ENCODE measurements at places on chromosomes 3 and 15.
A peak's percentile ranks its signal among the peaks of the same experiment; 100 is the strongest.

- no peak for DNase-seq
Observed at GRCh38 chr3:125035217-125035616, 20.6 kb downstream of the HEG1 start.

GRCh38 chr3:98199020-98199419, 32.5 kb downstream of the OR5H15 start:
- no peak for DNase-seq

- no peak for DNase-seq
Observed at GRCh38 chr15:90188914-90189748, 12.0 kb upstream of the SEMA4B start.

DNA sequence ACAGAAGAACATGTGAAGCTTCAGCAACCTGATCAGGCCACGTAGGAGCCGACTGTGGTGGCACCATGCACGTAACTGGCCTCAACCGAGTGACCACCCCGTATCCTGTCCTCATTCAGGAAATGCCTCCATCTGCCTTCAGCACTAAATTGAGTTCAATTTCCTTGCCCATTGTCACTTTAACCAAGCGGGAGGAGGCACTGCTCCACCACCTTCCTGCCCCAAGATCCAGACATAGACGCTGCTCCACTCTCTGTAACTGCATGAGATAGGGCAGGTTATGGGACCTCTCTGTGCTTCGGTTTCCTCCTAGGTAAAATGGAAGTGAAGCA, 80.1 kb upstream of the POMGNT2 start:
- no peak for DNase-seq

DNA sequence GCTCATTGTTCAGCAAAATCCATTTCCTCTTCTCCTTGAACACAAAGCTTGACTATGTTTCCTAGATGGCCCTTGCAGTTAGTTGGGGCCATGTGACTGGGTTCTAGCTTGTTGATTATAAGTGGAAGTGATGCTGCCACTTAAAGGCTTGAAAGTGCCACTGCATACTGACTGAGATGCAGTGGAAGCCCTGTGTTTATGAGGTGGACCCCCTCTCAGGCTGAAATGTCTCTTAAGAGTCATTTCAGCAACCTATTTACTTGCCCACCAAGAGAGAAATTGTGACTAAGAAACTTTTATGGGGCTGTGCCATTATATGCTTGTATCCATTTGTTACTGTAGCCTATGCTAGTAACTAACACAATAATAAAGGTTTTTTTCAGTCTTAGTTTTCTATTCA, 8.4 kb upstream of the ANP32A start:
- peak; percentile 60 for DNase-seq

DNA sequence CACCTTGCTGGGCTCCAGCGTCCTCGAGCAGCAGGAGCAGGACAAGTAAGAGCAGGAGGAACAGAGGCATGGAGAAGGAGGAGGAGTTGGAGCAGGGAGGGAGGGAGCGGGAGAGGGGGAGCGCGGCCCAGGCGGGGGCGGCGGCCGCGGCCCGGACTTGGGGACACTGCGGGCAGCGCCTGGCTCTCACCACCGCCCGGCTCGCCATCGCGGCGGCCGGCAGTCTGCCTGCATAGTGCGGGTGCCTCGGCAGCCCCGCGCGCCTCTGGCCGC, 440 bp downstream of the DCBLD2 start:
- DNase-seq, result peak; percentile 50

GRCh38 chr15:85755471-85755870, 39.3 kb downstream of the KLHL25 start:
- no peak for DNase-seq

DNA sequence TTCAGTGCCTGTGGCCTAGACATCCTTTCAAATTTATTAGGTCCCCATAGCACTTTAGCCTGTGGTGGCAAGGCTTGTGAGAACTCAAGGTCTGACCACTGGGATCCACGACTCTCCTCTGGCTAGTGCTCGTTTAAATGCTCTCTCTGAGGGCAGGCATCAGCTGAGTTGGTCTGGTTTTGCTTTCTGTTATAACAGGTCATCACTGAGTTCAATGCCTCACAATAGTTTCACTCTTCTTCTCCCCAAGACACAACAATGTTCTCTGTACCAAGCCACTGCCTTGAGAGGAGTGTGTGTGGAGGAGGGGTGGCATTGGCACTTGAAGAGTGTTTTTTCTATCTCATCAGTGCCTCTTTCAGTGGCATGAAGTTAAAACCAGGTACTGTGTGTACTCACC, 7.6 kb downstream of the OR5K4 start:
- DNase-seq, result no peak

DNA sequence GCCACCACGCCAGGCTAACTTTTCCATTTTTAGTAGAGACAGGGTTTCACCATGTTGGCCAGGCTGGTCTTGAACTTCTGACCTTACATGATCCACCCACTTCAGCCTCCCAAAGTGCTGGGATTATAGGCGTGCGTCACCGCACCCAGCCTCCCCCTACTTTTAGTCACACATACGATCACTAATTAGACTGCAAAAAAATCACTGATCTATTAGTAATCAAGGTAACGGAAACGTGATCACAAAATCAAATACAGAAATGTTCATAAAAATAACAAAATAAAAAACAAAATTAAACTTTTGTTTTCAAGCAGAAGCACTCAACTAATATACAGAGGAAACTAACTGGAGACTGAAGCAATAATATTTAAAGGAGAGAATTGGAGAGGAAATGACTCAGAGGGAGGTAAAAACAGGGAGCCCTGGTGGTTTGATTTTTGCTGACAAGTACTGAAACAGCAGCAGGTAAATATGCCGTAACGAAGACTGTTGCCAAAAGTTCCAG, 4.6 kb downstream of the WDR53 start:
- DNase-seq, result no peak

GRCh38 chr3:11643201-11643603, 513 bp downstream of the VGLL4 start:
- DNase-seq, result no peak

GRCh38 chr3:4071481-4072184, 231.5 kb upstream of the SETMAR start:
- no peak for DNase-seq

DNA sequence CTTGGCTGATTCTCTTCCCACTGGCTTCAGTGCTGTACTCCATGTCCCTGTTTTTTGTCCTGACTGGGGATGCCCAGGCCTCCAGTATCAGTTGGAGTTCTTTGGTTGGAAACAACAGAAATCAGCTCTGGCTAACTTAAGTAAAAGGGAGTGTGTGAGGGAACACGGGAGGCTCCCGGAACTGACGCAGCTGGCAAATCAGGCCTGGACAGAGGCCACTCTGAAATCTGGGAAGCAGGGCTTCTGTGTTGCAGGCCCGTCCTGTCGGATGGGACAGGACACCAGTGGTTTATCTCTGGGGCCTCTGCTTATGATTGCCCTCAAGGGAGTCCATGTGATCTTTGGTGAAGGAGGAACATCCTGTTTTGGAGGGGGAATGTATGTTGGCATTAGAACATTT, 124.3 kb downstream of the CHCHD6 start:
- no peak for DNase-seq

DNA sequence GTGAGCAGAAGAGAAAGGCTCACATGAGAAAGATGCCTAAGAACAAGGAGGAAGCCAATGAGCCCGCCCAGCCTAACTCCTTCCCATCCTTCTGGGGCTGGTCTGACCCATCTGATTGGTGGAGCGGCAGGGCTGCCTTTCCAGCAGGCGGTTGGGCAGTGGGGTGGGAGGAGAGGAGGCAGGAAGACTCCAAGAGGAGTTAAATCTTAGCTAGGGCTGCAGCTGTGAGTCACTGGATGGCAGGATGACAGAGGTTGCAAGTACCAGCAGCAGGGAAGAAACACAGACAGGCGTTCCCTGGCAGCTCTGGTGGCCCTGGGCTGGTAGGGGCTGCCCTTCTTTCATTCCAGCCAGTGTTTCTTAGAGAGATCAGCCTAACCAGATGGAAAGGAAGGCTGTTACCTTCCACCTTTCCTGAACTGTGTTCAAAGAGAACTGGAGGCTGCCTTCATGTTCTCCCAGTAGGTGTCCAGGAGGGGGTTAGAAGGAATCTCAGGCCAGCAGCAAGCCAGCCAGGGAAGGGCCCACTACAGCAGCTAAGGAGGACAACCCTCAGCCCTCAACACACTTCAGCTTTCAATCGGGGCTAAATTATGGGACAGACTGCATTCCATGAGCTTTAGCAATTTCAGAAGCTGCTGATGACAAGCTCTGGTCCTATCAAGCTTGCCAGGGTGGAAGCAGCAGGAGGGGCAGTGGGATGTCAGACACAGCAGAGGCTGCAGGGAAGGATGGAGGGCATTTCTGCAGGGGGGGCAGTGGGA, 50.3 kb downstream of the CHSY1 start:
- DNase-seq, result peak; percentile 73

DNA sequence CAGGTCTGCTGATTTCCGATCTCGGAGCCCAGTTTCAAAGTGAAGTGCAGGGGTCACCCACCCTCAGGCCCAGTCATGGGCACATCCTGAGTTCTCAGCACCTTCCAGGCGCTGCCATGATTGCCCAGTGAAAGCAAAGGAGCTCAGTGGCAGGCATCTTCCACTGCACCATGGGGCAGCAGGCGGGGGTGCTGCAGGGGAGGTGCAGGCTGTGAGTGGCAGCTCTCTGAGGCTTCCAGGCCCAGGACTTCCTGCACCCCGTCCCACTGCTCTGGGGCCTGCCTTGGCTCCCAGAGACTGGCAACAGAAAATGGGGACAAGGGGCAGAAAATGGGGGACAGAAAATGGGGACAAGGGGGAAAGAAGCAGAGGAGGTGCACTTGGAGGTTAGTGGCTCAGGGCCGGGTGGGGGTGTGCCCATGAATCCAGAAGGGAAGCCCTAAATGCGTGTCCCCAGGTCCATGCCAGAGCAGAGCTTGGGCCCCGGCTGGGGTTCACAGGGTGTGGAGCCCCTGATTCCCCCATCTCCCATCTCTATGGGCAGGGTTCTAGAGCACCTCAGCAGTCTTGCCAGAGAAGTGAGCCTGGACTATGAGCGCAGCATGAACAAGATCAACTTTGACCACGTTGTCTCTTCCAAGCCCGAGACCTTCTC, 28.0 kb downstream of the DNAH1 start:
- no peak for DNase-seq

- peak; percentile 70 for DNase-seq
Observed at GRCh38 chr3:171380711-171381425, 79.3 kb downstream of the TNIK start.

GRCh38 chr3:108127301-108127988, 36.6 kb upstream of the CD47 start:
- DNase-seq, result no peak

DNA sequence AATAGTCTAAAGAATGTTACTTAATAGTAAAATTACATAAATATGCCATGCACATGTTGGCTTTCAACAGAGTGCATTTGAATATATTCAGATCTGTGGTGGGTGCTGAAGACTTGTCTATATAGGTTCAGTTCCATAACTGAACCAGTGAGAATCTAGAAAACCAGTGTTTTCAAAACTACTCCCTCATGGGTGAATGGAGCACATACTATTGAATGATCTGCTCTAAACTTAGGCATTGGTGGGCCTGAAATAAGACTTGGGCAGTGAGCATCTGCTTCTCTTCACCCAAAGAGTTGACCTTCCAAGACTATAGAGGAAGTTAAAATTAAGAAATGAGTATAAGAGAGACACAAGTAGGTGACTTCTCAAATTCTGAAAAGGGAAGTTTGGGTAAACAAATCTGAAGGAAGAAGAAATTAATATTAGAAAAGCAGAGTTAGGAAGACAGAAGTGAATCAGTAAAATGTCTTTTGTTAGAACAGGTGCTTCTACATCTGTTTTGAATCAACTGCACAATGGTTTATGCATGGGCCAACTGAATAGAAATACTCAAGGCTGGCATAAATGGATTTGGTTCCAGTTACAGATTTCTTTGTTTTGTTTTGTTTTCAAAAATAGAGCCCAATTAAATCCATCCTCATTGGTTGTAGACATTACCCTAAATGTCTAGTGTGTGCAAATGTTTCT, 19.3 kb downstream of the ALCAM start:
- DNase-seq, result no peak

DNA sequence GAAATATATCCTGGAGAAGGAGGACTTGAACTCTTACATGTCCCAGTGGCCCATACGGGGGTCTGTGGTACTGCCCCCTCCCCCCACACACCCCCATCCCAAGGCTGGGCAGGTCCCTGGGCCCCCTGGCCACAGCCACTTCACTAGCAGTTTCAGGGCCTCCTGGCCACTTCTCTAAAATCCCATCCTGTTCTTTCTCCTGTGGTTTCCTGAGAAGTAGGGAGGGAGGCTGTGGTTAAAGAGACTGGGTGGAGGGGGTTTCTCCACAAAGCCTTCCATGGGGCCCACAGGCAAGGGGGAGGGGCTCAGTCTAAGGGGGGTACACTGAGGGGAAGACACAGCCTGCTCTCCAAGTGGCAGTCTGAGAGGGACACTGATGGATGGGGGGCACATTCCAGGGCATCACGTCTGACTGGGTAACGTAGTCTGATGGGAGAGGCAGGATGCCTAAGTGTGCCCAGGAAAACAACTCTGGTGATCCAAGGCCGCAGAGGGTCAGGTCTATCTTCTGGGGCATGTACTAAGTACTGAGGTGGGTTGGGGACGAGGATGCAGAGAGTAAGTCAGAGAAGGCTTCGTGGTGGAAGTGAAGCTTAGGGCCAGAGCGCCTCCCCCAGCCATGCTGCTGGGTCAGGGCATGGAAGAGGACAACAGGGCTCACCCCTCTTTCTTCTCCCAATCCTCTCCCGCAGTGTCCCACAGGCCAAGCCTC, 48.0 kb upstream of the C15orf39 start:
- DNase-seq, result no peak

DNA sequence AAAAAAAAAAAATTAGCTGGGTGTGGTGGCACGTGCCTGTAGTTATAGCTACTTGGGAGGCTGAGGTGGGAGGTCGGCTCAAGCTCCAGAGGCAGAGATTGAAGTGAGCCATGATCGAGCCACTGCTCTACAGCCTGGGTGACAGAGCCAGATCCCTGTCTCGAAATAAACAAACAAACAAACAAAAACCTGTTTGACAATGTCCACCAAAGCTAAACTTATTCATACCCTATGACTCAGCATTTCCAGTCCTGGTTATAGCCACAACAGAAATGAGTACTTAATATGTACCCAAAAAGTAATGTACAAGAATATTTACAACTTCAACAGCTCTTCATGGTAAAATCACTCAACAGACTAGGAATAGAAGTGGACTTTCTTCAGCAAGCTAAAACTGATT, 31.1 kb downstream of the SERP1 start:
- DNase-seq, result no peak

DNA sequence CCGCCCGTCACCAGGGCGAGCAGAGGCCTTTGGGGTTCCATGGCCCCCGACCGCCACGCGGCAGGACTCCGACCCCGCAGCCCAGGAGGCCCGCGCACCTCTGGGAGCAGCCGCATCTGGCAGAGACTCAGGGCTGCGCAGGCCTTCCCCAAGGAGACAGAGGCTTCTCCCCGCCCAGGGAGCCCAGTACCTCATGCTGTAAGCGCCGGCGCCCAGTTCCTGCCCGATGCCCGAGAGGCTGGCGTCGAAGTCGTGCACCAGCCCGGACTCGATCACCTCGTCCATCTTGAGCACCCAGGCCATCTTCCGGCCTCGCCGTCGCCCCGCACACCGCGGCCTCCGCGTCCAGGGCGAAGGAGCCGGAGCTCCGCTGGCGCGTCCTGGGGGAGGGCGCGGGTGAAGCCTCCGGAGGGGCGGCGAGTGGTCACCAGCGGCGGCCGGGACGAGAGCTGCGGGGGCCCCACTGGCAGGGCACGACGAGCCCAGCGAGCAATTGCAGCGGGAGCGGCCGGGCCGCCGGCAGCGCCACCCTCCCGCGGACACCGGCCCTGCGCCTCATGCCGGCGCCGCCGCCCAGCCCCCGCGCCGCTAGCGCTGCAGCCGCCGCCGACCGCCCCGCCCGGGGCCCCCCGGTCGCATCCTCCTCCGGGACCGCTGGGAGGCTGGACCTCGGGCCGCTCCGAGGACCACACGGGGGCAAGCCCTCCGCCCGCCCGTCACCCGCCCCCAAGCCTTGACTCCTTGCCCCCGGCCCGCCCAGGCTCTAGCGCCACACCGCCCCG, 468 bp downstream of the UBP1 start:
- DNase-seq, result no peak

Measured in cerebellar cortex (tissue), 1 donor.